Astrocyte (in vitro differentiated cells and primary cell): ENCODE measurements at places on chromosomes 6 and 20.

GRCh38 chr6:43737272-43738081 lies 32.5 kb upstream of the VEGFA start:
- DNase-seq = no peak

GRCh38 chr6:4560221-4561077 lies 215.8 kb upstream of the CDYL start:
- no peak for DNase-seq

DNA sequence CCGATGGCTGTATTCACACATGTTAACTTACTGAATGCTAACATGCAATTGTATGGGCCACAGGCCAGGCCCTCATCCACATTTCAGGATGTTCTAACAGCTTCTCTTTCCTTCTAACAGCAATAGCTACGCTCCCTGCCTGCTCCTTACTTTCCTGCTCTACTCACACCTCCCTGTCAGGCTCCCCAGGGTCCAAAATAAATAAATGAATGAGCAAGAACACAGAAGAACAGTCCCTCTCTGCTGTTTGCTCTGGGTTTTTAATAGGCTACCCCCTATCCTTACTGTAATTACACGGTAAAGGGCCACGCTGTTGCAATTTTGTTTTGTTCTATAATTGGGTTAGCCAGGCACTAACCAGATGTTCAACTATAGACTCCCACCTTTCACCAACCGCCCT lies 135.6 kb downstream of the GMDS start:
- no peak for DNase-seq

DNA sequence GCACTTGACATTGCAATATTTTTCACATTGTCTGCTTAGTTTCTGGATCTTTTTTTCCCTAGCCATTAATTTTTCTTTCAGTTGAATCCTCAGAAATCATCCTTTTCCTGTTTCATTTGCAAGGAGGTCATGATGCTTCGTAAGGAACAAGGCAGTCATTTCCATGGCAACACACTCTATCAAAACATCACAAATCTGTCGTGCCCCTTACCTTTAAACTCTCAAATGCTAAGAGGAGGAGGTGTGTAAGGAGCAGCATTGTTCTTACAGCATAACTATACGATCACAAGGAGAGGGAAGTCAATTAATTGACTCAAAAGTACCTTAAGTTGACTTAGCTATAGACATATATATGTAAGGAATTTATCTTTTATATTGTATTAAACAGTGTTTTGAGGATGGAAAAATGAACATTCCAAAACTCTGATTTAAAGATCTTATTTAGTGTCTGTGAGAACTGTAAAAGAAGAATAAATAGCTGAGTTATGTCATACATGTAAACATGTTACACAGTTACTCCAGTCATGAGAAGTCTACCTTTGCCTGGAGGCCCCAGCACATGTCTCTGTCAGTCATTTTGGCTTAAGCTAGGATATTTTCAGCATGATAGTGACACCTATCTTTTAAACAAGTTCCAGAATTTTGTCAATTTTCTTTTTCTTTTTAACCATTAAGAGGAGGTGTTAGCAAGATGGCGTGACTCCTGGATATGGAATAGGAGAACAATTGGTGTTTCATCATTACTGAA lies 41.6 kb downstream of the CDKAL1 start:
- DNase-seq = no peak

DNA sequence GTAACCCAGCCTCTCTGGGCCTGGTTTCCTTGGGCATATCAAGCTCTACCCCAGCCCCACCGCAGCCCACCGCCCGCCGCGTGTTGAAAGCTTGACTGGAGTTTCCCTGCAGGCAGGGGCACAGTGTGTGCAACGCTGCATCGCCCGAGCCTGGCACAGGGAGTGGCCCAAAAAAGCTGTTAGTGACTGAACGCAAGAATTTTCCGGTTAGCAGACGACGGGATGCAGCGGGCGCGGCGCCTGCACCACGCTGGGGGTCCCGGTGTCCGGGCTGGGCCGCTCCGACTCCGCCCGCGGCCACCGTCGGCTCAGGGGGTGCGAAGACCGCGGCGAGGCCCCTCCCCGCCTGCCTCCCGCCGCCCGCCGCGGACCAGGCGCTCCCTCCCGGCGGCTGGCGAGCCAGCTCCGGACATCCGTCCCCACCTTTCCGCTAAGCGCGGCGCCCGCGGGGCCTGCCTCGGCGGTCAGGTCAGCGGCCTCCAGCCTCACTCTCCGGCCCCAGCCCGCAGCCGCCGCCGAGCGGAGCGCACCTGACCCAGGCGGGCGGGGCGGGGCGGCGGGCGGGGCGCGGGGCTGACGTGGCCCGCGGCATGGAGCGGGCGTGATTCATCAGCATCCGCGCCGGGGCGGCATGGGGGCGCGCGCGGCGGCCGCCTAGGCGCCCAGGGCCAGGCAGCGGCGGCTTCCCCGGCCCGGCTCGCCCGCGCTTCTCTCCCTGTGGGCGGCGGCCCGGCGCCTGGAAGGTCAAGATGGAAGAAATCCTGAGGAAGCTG lies at the start of gene ARFGEF3:
TSS of gene ARFGEF3 (plus strand) at position 602 of the 773 bp plus-strand sequence. CDS start at position 750, 148 bp downstream.
- DNase-seq = peak; percentile 5

DNA sequence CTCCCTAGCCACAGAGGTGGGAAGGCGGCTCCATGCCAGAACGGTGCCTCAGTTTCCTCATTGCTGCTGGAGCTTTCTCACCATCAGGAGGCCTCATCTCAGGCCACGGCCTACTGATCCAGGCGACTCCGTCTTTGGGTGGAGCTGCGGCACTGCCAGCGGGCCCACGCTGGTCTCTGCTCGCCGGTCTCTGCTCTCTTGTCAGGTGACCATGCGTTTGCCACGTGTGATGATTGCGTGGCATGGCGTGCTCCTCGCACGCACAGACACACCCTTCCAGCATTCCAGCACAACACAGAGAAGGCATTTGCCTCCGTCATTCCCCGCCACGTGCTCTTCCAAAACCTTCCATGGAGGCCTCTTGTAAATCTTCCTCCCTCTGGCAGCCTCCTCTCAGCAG lies 271.1 kb downstream of the CDH4 start:
- no peak for DNase-seq

DNA sequence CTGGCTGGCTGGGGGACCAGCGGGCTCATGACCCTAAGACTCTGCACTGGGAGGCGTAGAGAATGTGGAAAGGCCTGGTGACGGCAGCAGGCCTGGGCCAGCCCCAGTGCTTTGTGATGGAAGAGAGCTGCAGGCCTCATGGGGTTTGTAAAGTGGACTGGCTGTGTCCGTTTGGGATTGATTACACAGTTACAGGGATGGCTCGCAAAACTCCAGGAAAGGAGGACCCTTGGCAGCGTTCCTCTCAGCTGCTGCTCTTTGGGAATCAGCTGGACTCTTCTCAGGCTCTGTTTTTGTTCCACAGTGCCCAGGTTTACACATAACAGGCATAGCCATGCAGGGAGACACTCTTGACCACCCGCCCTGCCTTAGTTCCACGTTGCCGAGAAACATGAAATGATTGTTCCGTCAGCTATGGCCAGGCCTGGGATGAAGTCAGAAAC lies 89.0 kb downstream of the SLX4IP start:
- DNase-seq = peak; percentile 55

DNA sequence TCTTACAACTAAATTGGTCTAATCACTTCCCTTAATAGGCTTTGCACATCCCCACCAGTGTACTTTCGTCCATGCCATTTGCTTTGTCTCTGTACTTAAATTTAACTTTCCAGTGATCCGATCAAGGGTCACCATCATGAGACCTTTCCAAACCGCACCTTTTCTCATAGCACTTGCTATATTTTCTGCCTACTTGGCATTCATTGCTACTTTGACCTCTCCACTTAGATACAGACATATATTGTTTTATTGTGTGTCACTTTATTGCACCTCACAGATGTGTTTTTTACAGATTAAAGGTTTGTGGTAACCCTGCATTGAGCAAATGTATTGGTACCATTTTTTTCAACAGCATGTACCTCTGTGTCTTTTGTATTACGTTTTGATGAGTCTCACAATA lies 14.8 kb downstream of the SUMO4 start:
- no peak for DNase-seq

GRCh38 chr6:35047265-35048011 lies 93.7 kb downstream of the TCP11 start:
- DNase-seq = peak; percentile 58

DNA sequence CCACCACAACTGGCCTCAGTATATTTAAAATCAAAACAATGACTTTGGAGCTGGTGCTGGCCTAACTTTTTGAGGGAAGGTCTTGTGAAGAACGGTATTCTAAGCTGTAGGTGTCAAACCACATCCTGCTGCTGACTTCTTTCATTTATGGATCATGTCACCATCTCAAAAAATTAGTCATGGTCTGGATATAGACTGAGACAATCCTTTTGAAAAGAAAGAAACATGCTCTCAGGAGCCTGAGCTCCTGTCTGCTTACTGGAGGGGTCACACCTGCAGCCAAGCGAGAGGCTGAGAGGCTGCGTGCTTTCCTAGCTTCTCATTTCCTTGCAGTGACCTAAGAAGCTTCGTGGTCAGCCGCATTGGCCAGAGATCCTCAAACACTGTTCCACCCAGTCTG lies 55.2 kb downstream of the TIAM2 start:
- peak; percentile 97 for DNase-seq

DNA sequence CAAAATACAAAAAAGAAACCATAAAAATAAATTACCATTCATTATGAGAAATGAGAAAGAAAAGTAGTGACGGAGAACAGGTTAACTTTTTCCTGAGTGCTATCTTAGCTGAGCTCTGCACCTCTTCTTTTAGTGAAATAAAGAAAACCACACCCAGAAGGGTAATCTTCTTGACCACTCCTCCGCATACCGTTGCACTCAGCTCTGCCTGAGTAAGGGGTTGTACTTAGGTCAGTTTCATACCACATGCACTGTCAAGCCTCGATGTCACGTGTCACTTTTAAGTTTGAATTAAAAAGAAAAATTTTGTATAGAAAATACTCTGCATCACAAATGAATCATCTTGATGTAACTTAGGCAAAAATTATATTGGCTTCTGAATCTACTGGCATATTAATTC lies 2.8 kb downstream of the EZR start:
- no peak for DNase-seq

DNA sequence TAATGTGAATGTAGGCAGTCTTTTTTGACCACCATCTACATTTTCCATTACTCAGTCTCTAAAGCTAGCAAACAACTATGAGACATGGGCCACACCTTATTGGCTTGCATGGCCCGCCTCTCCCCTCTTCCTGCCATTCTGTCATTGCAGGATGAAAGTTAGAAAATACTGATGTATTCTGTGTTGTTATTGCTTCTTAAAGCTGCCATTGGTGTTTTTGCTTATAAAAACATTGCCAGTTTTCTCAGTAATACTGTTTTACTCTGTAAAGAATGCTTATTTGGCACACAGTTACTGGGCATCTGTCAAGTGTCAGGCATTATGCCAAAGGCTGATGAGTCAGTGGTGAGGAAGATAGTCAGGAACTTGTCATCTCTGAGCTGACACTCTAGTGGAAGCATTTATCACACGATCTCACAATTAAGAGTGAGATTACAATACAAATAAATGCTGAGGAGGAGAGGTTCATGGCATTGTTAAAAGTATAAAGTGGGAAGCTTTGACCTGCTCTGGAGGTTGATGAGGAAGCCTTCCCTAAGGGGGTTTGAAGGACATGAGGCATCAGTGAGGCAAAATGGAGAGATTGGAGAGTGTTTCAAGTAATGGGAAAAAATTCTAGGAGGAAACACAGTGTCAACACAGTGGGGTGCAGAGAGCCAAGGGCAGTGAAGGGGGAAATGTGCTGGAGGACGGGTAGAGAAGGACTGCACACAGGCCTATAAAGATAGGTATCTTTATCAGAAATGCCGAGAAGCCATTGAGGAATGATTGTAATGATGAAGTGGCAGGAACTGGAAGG lies 14.7 kb downstream of the KLHL32 start:
- DNase-seq = peak; percentile 57

- peak; percentile 97 for DNase-seq
Observed at GRCh38 chr6:75098709-75099108, 107.1 kb downstream of the COL12A1 start.

DNA sequence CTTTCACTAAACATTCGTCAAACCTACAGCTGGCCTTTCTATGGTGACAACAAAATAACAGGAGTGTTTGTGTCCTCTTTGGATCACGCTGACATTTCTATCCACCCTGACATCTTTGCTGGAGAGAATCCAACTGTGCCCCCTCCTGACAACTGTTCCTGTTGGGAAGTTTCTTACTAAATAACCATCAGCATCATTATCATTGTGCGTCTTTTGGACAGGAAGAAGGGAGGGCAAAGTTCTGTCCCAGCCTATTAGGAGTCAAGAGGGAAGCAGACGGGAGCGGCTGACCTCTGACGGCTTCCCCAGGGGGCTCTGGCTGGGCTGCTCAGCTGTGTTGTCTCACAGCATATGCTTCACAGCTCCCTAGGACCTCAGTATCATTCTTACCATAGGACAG lies 195.9 kb upstream of the SULF2 start:
- no peak for DNase-seq

- DNase-seq = no peak
Observed at GRCh38 chr20:3633913-3634478, 29.2 kb downstream of the GFRA4 start.

DNA sequence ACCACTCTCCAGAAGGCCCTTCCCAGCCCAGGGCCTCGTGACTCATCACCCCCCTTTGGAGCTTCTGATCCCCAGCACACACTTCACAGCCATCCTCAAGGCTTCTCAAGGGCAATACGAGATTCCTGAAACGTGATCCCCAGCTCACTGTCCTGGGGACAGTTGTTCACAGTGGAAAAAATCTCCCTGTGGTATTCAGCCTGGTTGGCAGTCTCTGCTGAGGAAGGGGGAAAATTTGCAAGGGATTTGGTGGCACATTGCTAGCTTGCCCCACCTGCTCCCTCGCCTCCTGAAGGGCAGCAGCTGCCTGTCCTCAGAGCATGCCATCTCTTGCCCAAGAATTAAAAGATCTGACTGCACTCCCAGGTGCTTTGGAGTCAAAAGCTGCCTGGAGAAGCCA lies 20.7 kb upstream of the PKHD1 start:
- DNase-seq = no peak

DNA sequence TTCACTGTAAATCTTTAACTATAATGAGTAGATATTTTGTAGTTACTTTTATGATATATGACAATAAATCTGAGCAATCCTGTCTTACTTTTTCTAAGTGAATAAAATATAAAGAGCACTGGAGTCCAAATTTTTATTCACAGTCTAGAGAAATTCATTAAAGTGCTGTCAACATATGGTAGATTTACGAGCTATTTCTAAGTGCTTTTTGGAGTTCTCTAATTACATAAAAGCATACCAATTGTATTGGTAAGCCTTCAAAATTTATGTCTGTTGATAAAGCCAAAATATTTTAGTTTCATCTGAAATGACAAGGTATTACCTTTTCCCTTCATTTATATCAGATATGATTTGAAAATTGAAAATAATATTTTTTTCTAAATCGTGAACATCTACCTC lies 75.4 kb downstream of the MAN1A1 start:
- DNase-seq = no peak

GRCh38 chr20:17202673-17203072 lies 24.2 kb upstream of the PCSK2 start:
- DNase-seq = no peak

DNA sequence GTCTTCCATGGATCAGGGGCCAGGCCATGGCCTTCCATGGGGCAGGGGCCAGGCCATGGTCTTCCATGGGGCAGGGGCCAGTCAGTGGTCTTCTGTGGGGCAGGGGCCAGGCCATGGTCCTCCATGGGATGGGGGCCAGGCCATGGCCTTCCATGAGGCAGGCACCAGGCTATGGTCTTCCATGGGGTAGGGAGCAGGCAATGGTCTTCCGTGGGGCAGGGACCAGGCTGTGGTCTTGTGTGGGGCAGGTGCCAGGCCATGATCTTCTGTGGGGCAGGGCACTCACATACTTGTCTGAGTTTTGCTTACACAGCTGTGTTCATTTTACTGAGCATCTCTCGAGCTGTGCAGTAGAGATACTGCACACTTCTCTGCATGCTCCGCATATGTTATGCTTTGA lies 57.3 kb upstream of the THBS2 start:
- DNase-seq = no peak

GRCh38 chr20:60754856-60755255 lies 497.2 kb upstream of the CDH4 start:
- no peak for DNase-seq
